Astrocyte of the spinal cord (primary cell): ENCODE measurements at places on chromosomes 1 and 21.

DNA sequence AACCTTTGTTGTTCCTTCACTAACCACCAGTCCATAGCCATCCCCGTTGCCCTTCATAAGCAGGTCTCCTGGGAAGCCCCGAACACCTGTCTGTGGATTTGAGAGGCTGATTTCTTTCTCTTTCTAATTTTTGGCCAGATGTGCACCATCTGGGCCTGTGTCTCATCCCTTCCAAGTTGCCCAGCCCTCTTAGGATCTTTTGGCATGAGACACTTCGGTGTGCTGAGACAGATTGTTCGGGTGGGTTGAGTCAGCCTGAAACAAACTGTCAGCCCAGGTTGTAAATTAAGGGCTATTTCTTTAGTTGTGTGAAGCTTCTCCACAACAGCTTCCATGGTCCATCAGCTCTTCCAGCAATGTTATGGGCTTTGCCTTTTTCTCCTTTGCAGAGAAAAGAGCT lies 1.4 kb upstream of the DNAJC11 start:
- no peak for DNase-seq

- peak; percentile 47 for DNase-seq
Observed at GRCh38 chr1:59290193-59290949, 6.5 kb upstream of the FGGY start.

DNA sequence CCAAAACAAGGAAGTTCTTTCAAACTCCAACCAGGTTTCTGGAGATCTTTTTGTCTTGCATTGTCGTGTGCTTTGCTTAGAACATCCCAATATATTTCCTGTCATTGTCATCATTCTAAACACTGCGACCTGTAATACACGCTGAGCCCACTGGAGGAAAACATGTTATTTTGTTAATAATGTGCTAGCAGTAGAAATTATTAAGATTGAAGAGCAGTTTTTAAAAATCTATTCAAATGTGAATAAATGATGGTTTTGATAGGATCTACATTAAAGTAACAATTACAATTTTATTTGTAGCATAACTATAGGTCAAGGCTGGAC lies 268.5 kb downstream of the PTPRC start:
- no peak for DNase-seq

- DNase-seq: peak; percentile 37
Observed at GRCh38 chr1:161258439-161259344, at the start of gene PCP4L1. PCP4L1 (plus strand) TSS chr1:161258745; CDS start chr1:161258975, 230 bp downstream.

- DNase-seq: no peak
Observed at GRCh38 chr1:94627771-94628498, 86.4 kb upstream of the F3 start.

GRCh38 chr1:46086576-46086975 lies 45.9 kb downstream of the PIK3R3 start:
- DNase-seq: no peak

- DNase-seq: no peak
Observed at GRCh38 chr1:227900571-227901051, 47.1 kb downstream of the WNT9A start.

DNA sequence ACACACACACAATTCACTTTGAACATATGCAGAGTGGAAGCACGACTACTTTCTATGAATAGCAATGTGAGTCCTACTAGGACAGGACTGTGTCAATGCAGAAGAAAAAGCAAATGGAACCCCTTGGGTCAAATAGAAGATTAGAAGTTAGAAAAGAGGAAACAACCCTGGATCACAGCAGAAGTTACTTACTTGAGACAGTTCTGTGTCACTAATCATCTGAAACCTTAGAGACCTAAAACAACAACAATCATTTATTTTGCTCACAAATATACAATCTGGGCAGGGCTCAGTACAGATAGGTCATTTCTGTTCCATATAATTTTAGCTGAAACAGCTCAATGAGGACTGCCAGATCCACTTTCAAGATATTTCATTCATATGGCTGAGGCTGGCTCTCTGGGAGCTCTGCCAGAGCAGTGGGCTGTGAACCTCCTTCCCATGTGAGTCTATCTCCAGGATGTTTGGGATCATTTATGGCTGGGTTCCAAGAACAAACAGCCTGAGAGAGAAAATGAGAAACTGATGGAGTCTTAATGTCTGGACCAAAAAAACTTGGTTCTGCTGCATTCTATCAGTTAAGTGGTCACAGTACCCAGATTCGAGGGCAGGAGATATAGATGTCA lies 42.5 kb upstream of the IL10 start:
- peak; percentile 59 for DNase-seq

DNA sequence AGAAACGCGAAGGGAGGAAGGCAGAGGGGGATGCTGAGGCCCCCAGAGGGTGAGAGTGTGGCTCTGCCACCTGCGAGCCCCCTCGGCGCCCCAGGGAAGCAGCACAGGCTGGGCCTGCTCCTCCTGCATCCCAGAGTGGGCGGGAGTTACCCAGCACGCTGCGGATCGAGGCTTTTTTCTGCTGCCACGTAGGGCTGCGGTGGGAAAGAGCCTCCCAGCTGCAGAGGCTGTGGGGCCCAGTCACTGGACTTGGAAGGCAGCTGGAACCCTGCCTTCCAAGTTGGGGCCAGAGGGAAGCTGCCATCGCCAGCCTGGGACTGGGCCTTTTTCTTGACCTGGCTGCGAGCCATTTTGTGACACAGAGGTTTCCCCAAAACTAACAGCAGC lies 2.3 kb upstream of the GRIK3 start:
- no peak for DNase-seq

DNA sequence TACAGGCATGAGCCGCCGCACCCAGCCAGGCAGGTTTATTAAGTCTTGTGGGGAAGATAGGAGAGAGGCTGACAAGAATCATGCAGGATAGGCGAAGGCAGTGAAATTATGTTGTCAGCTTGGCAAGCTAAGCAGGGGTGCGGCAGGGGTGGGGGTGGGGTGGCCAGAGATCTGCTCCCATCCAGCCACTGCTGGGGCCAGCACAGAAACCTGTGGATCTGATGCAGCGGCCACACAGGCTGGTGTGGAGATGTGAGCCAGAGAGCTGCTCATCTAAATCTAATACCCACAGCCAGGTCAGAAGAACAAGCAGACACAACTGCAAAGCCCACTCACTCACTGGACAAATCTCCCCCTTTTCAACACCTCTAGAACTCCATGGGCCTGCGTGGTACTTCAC lies 68.7 kb downstream of the KCTD3 start:
- no peak for DNase-seq

DNA sequence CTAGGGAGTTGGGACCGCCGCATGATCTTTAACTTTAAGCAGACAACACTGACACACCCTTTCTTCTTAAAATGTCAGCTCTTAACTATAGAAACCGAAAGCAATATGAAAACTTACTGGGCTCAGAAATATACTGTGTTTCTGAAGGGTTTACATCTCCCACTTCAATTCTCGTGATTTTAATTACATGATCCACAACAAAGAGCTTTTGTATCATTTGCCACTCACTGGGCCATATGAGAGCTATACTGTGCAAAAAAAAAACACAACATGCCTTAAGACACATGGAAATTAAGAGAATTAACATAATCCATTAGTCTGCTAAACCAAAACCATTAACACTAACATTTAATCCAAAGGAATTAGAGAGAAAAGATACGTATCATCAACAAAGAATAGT lies 35.0 kb upstream of the RAP1GAP start:
- no peak for DNase-seq

DNA sequence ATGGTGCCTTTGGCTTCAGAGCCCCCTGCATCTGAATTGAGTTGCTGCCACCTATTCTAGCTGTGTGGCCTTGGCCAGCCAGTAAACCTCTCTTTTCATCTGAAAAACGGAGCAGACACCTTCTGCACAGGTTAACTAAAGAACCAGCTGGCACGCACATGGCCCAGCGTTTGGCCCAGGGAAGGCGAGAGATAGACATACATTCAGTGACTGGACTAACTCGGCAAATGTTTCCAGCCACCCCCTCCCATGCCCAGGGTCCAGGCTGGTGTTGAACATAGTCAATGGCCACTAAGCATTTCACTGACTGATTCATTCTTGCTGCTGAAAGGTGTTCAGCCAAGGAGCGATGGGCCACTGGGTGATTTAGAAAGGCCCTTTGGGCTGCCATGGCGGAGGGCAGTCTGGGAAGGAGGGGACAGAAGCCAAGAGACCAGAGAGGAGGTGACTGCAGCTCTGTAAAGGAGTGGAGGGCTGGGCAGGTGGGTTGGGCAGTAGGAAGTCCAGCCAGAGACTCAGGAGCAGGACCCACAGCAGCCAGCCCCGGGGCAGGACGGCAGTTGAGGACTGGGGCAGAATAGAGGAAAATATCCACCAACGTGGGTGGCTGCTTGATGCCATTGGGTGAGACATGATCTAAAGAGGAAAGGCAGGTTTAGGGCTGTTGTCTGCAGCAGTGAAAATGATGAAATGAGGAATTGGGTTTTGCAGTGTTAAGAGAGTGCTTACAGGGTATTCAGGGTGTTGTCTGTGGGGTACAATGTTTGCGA lies 184.3 kb downstream of the HIVEP3 start:
- no peak for DNase-seq

DNA sequence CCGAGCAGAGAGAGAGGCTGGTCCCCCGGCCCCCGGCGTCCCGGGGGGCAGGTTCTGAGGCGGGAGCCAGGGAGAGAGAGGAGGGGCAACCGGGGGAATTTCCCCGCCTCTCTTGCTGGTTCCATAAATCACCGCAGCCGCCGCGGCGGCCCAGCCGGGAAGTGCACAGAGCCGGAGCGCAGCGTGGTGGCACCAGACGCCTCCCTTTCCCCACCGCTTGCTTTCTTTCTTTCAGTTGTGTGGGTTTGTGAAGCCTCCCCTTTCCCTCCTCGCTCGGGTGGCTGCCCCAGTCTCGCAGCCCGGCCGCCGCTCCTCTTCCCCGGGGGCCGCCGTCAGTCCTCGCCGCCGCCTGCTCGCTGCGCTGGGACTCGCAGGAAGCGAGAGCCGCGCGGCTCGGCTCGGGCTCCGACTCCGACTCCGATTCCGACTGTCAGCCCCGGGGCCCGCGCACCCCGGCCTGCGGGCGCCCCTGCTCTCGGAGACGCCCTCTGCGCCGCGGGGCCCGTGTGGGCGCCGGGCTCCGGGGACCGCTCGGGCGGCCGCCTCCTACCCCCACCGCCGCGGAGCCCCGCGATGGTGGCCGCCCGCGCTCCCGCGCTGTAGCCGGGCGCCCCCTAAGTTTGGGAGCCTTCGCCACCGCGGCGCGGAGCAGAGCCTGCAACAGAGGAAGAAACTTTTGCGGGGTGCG lies at the start of gene CACHD1:
Gene CACHD1, plus strand, starts transcription at position 153 of the 688 bp plus-strand sequence. CDS start 616 bp downstream, outside the sequence.
- peak; percentile 80 for DNase-seq

- no peak for DNase-seq
Observed at GRCh38 chr1:233844692-233845091, 59.8 kb upstream of the SLC35F3 start.

- peak; percentile 87 for DNase-seq
Observed at GRCh38 chr1:27574871-27575831, 28.8 kb downstream of the AHDC1 start.

DNA sequence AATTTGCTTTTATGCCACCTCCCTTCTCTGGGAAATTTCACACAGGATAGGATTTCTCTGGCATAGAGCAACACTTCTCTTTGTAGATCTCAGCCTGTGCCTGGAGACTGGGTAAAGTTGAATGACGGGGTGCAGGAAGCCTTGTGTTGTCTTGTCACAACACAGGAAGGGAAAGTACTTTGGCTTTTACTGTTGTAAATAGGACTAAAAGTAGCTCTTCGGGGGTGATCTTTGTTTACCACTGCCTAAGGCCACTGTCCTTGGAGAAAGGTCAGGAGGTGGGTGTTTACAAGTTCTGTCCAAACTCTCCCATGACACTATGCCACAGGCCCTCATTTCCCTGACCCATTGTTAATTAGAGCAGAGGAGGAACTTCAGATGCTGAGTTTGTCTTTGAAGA lies 139.7 kb downstream of the FGGY start:
- no peak for DNase-seq

- peak; percentile 6 for DNase-seq
Observed at GRCh38 chr21:32806810-32807386, 35.3 kb upstream of the PAXBP1 start.

DNA sequence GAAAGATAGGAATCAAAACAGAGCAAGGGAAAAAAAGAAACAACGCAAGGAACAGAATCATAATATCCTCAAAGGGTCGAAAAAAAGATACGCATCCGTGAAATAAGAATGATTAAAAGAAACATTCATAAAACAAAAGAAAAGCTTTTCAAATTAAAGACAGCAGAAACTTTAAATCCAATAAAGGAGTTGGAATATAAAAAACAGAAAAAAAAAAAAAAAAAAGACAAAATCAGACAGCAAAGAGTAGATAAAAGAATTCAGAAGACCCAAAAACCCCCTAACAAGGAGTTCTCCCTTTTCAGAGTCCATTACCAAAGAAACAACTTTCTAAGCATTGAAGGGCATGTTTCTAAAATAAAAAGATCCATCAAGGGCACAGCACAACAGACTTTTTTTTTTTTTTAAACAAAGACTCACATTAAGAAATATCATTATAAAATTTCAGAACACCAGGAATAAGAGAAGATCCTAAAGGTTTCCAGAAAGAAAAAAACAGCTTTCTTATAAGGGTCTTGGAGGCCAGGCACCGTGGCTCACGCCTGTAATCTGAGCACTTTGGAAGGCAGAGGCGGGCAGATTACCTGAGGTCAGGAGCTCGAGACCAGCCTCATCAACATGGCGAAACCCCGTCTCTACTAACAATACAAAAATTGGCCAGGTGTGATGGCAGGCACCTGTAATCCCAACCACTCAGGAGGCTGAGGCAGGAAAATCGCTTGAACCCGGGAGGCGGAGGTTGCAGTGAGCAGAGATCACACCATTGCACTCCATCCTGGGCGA lies 44.7 kb downstream of the ENAH start:
- DNase-seq: no peak

DNA sequence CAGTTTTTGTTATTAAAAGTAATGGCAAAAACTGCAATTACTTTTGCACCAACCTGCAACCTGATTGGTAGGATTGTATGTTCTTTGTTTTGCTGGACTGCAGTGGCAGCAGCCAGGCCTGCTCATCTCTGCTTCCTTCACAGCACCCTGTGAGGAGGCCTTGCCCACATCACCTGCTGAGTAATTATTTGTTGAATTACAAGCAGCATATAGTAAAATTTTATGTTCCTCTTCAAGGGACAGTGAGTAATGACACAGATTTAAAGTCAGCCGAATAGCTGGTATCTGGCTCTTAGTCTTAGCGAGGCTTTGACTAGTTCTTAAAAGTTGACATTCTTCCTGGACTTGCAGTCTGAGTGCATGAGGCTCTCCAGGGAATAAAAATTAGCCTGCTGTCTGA lies 435.1 kb downstream of the PRDM2 start:
- no peak for DNase-seq

DNA sequence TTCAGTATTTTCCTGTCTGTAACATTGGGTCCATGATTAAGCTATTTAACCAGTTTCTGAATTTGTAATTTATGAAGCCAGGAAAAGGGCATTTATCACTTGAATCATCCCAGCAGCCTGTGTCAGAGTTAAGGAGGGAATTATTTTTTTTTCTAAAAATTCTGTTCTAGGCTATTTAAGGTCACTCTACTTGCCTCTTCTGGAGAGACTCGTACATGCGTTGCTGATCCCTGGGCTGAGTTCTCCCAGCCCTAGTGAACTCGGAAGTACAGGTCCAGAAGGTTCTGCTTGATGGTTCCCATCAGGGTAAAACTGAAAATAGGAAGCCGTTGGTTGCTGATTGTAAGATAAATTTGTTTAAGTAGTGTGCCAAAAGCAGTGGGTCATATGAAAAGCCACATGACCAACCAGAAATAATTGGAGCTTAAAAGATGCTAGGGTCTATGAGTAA lies 90.7 kb downstream of the GPR88 start:
- peak; percentile 29 for DNase-seq

- no peak for DNase-seq
Observed at GRCh38 chr1:100359139-100359538, 6.8 kb downstream of the CDC14A start.
